NCI-H526 treated with DMSO at 0.1 percent for 48 hours (cell line): ENCODE measurements at places on chromosomes 12 and 14.

GRCh38 chr12:15644700-15645099 is 144.5 kb downstream of the EPS8 start:
- no peak for DNase-seq

DNA sequence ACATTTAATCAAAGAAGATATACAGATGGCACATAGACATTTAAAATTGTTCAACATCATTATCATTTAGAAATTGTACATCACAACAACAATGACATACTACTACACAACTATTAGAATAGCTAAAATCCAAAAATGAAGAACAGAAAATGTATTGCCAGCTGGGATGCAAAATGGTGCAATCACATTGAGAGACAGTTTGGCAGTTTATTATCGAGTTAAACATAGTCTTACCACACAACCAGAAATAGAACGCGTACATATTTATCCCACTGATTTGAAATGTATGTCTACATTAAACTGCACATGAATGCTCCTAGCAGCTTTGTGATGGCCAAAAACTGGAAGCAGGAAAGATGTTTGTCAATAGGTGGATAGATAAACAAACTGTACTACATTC is 791.5 kb upstream of the MGAT4C start:
- DNase-seq, result no peak

GRCh38 chr12:53961025-53961761 is 6.5 kb downstream of the HOXC12 start:
- DNase-seq, result no peak

DNA sequence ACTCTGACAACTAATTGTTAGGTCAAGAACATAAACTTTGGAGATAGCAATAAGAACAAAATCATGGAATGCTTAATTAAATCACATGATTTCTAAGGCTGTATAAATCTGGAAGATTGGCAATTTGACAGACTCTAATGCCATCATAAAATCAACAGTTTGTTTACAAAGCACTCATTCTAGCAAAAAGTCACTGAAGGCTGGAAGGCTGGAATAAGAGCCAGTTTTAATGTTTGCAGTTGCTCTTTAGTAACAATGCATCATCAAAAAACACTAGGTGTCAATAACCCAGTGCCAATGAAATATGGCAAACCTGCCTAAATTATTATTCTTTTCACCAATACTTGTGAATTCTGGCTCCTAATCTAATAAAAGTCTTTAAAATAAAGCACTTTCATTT is 65.0 kb downstream of the NUMB start:
- DNase-seq, result no peak

- no peak for DNase-seq
Measured at GRCh38 chr14:106107703-106108102, 581.3 kb downstream of the TMEM121 start.

DNA sequence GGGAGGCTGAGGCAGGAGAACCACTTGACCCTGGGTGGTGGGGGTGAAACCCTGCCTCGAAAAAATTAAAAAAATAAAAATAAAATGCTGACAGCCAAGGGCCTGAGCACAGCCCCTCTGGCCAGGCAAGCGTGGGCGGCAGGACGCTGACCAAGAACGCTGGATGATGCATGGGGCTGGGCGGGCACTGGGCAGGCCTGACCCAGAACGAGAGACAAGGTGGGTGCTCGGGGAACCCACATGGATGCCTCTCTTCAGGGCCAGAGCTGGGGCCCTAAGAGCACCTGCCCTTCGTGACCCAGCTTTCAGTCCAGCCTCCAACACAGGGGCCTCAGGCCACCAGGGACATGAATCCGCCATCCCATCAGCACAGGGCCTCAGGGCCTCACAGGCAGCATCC is 11.3 kb downstream of the GALNT9 start:
- DNase-seq, result no peak

DNA sequence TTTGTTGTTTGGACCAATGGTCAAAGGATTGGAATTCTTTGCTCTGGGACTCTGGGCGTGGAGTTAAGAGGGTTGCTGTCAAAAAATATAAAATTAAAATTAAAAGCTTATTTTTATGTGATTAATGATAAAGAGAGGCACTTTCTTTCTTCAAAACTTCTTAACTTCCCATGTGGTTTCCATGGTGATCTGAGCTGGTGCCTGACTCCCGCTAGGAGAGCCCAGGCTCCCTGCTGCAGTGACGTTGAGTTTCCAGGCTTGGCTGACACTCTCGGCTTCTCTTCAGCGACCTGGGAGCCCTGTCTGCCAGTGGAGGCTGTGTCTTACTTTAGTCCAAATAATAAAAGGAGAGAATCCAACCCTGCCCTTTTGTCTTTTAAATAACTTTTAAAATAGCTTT is 84.4 kb downstream of the GALC start:
- DNase-seq, result no peak

- no peak for DNase-seq
Measured at GRCh38 chr12:7797698-7798398, 8.6 kb downstream of the NANOG start.

GRCh38 chr14:69619012-69619411 is 7.6 kb downstream of the SUSD6 start:
- DNase-seq, result no peak

GRCh38 chr12:53223389-53224060 is 8.5 kb downstream of the RARG start:
- no peak for DNase-seq

- DNase-seq, result no peak
Measured at GRCh38 chr12:6551063-6551461, 4.8 kb downstream of the IFFO1 start.

GRCh38 chr14:45757655-45758054 is 504.7 kb upstream of the MIS18BP1 start:
- DNase-seq, result no peak

DNA sequence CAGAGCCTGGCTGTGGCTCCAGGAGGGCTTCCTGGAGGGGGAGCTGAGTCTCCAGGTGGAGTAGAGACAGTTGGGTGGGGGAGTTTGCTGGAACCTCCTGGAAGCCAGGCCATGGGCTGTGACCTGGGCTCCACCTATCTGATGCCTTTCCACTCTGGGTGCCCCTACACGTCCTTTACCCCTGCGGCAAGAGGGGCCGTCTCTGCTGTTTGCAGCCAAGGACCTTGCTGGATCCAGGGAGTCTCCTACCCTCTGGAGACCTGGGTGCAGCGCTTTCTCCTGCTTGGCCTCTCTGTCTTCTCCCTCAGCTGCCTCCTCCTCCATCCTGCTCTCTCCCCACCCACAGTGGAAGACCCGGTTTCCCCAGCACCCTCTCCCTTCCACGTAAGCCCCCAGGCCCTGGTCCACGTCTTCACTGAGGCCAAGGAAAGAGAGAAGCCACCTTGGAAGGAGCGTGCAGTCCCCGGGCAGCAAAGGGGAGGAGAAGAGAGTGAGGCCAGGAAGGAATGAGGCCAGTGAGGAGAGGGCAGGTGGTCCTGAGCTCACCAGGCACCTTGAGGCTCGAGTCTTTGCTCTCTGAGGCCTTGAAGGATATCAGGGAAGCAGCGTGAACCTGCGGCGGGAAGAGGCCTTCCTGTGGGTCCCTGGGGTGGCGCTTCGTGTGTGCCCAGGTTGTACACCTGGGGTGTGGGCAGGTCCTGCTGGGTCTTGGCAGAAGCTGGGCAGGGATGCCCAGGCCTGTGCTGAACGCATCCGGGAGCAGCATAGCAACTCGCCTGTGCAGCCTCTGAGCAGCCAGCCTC is 294.3 kb upstream of the RTL1 start:
- DNase-seq, result no peak

DNA sequence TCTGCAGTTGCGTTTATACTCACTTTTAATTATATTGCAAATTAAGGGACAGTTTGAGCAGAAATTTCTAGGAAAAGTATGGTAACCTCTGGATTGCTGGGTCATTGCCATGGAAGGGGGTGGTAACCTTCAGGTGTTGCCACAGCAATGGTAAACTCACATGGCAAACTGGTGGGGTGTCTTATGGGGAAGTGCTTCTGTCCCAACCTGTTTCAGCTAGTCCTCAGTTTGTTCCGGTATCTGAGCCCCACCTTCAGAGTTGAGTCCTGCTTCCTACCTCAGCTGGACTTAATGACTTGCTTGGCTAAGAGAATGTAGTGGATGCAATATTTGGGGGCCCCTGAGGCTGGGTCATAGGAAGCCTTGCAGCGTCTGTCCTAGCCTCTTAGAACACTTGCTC is 7.3 kb upstream of the CLMN start:
- DNase-seq, result no peak

- no peak for DNase-seq
Measured at GRCh38 chr12:13275241-13276085, 78.9 kb downstream of the EMP1 start.

DNA sequence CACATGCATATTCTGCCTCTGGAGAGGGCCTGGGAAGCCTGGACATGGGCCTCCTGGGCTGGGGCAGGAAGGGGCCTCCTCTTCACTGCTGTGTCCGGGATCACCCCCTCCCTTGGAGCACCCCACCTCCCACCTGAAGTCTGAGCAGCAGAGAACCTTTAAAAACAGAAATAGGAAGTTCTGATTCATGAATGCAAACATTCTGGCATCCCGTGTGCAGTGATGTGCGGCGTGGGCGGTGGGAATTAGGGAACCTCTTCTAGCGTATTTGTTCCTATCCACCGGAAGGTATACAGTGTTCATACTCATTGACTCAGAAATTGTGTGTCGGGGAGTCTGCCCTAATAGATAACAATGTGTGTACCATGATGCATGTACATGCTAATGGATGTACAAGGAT is 46.2 kb downstream of the C14orf132 start:
- no peak for DNase-seq

DNA sequence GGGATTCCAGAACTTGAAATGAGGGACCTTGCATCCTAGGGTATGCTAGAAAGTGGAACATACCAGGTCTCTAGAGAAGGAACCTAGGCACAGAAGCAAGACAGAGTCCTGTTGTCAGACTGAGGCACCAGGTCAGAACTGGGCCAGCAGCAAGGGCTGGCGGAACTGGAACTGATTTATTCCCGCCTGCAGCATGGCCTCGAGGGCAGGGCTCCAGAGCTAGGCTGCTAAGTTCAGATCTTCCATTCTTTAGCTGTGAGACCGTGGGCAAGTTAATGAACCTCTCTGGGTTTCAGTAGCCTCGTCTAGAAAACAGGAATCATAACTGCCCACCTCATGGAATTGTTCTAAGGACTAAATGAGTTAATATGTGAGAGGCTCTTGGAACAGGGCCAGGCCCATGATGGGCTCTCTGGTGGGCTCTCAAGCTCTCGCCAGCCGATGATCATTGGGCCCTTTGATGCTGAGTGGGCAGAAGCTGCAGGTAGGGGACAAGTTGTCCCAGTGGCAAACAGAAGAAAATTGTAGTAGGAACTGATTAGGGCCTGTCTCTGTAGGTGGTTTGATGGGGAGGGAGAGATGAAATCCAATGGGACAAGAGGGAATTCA is 199.8 kb downstream of the ZFP36L1 start:
- DNase-seq, result no peak

DNA sequence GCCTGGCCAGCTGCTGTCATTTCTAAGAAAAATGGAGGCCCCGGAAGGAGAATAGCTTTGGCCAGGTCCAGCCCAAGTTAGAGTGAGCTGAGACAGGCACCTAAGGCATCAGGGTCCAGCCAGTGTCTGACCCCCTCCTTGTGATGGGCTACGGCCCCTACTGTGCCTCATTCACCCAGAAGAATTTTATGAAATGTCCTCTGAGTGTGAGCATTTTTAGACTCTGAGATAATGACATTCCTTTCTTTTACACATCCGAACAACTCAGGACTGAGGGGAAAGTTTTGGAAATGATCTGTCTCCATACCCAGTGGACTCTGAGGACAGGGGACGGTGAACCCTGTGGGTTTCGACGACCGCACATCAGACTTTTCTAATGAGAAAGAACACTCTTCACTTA is 50.4 kb downstream of the SLC24A4 start:
- DNase-seq, result no peak

DNA sequence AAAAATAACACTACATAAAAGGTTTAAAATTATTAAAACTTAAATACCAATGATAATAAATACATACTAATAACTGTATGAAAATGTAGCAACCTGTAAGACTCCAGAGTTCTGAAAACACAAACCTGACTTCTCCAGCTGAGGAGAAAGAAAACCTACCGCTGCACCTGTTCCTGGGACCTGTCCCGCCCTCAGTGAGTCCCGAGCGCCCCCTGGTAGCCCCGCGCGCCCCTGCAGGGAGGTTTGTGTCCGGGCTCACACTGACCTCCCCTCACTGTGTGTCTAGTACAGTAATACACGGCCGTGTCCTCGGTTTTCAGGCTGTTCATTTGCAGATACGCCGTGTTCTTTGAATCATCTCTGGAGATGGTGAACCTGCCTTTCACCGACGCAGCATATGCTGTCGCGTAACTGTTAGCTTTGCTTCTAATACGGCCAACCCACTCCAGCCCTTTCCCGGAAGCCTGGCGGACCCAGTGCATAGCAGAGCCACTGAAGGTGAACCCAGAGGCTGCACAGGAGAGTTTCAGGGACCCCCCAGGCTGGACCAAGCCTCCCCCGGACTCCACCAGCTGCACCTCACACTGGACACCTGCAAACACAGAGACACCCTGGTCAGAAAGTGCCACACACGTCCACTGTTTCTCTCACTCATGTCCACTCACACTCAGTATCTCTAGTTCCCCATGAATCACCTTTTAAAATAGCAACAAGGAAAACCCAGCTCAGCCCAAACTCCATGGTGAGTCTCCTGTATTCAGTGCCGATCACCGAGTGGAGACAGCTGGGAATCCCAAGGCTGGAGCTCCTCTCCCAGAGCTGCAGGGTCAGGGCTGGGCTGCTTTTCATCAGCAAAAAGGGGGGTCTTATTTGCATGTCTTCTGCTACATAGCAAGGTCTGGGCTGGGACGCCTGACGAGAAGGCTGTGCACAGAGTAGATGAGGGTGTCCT is 1276.3 kb downstream of the TMEM121 start:
- peak; percentile 31 for DNase-seq

GRCh38 chr14:87108726-87109125 is 884.3 kb downstream of the GALC start:
- no peak for DNase-seq

DNA sequence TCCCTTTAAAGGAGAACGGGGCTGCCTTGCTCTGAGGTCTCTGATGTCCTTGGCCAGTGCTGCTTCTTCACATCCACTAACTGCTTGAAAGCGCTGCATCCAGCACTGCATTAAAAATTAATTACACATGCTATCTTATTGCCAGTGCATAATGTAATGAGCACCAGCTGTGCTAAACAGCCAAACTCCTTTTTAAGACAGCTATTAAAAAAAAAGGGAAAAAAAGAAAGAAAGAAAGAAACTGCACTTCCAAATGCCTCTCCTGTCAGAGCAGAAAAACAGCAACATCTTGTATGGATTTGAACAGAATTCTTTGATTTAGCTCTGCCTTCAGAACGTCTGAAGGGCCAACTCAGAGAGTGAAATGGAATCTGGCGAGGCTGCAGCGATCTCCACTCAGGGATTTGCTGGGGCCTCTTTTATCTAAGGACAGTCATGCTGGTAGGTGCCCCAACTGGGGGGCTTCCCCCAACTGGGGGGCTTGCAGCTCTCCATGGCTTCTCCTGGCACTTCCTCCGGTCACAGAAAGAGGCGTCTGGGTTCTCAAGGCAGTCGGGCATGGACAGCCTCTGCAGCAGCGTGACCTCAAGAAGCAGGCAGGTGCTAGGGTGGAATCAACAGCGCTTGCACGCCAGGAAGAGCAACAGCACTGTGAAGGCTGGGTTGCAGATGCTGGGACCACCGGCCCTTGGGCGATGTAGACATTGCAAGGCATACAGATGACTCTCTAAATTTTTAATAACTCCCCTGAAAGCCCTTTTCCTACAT is 46.4 kb downstream of the BCL11B start:
- no peak for DNase-seq
